Left kidney (tissue), 8 donors: ENCODE measurements at places on chromosomes 6 and 20. TPM values are rescaled to one million over a fixed set of nuclear protein-coding genes. Genes with fewer than 3 reads are reported as not detected.

- no peak for DNase-seq
Measured at GRCh38 chr20:31712112-31712553, 10.5 kb downstream of the BCL2L1 start.

GRCh38 chr6:72631480-72631879 lies 9.6 kb downstream of the KCNQ5 start:
- DNase-seq = no peak

DNA sequence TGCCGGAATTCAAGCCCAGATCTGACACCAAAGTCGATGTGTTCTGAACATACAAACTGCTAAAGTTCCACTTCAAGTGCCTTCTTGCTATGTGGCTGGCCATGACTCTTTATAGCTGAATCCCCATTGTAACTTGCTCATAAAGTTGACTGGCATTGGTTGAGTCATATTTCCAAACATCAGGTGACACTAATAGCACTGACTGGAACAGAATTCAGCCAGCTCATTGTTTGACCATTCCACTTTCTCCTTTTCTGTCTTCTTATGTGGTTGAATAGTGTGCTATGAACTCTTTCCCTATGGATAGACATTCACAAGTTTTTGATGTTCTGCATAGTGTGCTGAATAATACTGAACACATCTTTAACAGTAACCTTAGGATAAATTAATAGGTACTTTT lies 266.2 kb upstream of the ZFP64 start:
- no peak for DNase-seq

Gene TTBK1
- polyA plus RNA-seq = 0.37 TPM

DNA sequence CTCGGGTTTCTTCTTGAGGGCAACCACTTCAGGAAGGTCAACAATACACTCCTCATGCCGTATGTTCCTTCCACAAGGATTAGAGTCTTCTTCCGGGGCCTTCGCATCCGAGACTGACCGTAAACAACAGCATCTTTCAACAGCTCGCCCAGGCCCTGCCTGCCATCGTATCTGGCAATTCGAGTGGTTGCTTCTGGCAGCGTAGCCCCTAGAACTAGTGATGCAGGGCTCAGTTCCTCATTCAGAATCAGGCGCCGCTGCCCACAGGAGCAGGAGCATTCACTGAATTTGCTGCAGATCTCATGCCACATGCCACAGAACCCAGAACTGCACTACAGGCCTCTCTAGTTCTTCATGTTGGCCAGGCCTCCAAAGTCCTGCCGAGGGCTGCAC lies 59.0 kb upstream of the AFDN start:
- no peak for DNase-seq

Gene WASF1
- 56.2 TPM for polyA plus RNA-seq

Gene EYA2
- polyA plus RNA-seq = 0.52 TPM

Gene PLA2G7
- 2.6 TPM for polyA plus RNA-seq

GRCh38 chr6:105940990-105941389 lies 145.1 kb upstream of the PRDM1 start:
- DNase-seq = no peak
